NCI-H2081 (cell line): ENCODE measurements at places on chromosomes 2 and 18.

DNA sequence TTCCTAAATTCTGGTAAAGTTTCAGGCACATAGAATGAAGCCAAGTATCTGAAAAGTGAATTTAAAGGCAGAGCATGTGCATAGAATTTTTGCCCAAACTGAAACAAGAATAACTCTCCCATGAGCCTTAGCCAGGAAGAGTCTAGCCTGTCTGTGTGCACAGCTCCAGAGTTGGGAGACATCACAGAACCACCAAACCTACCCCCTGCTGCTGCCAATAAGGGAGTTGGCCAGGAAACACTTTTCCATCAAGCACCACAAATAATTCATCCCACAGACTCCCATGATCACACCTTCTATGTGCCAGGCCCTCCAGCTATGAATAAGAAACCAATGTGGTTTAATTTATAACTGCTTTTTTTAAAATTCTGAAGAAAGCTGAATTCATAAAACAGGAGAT, 27.0 kb downstream of the OSR1 start:
- no peak for DNase-seq

DNA sequence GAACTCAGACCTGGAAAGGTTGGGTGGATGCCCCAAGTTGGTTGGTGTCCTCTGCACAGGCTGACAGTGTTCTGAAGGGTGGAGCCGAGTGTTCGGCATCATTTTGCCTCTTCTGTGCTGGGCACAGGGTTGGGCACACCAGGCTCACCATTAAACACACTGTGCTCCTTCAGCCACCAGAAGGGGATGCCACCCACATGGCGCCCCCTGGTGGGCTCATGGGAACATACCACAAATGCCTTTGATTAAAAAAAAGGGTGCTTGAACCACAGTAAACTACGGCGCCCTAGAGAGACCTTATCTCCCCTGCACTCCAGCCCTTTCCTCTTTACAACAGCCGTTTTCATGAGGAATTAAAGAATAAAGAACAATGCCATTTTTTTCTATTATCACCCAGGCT, 89.4 kb downstream of the CELF4 start:
- DNase-seq = peak; percentile 34

DNA sequence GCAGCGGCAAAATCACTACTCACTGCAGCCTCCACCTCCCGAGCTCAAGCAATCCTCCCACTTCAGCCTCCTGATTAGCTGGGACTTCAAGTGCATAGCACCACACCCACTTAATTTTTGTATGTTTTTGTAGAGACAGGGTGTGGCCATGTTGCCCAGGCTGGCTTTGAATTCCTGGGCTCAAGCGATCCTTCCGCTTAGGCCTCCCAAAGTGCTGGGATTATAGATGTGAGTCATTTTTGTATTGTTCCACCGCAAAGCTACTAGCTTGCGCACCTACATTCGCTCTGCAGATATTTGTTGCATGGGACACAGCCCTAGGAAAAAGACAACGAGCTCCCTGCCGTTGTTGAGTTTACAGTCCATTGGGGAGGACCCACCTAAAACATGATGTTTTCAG, 173.5 kb upstream of the AGAP1 start:
- DNase-seq = no peak

GRCh38 chr18:34620258-34620861, 89.7 kb upstream of the DTNA start:
- DNase-seq = no peak

GRCh38 chr18:9971313-9971920, 57.6 kb downstream of the VAPA start:
- DNase-seq = peak; percentile 66
